Cerebellum (tissue), 4 donors: ENCODE measurements at places on chromosomes 6 and 20. TPM values are rescaled to one million over a fixed set of nuclear protein-coding genes. Genes with fewer than 3 reads are reported as not detected.

MEA1 gene
- 22.4 TPM for total RNA-seq

DNA sequence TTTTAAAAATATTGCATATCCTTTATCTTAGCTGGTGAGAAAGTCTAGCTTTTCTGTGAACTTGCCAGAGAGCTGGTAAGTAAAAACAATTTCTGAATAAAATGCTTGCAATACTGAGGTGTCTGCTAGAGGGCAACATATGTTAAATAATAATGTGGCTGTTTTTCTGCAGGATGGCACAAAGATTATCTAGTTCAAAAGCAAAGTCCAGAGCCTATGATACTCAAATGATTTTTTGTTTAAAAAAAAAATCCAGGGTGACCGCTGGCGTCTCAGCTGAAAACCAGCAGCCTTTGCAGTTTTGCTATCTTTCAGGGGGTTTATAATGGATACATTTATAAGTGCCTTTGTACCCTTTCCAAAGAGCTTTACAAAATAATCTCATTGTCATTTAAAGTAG lies 194.9 kb downstream of the PHACTR1 start:
- DNase-seq: peak; percentile 56

DNA sequence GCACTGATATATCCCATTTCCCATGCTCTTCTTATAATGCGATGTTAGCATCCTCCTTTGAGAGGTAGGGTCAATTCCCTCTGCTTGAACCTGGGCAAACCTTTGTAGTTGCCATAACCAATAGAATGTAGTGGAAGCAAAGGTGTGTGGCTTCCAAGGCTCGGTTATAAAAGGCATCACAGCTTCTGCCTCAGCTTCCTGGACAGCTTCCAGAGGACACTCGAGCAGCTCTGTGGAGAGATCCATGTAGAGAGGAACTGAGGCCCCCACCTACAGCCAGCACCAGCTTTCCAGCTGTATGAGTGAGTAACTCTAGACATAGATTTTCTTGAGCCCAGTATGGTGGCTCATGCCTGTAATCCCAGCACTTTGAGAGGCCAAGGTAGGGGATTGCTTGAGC lies 36.7 kb downstream of the FGD2 start:
- DNase-seq: no peak

ATAT1 gene
- 58.2 TPM for total RNA-seq

DNA sequence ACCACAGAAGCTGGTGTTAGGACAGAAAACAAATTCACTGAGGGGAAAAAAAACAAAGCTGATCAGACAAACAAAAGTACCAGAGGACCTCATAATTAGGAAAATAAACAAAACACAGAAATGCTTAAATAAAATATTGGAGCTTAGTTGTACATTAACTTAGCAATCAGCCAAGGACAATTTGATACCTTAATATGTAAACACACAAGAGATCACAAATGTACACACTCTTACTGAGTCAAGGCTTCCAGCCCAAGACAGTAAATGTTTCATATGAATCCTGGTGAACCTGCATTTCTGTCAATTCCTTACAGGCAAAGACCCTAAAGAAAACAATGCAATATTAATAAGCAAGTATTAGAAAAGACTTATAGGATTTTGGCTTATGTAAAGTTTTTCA lies 62.0 kb upstream of the SPTLC3 start:
- no peak for DNase-seq

CNKSR3 gene
- total RNA-seq: 1.7 TPM

GRCh38 chr6:25450469-25451198 lies 171.5 kb downstream of the CARMIL1 start:
- DNase-seq: no peak

OPRL1 gene
- total RNA-seq: 9.5 TPM

DNA sequence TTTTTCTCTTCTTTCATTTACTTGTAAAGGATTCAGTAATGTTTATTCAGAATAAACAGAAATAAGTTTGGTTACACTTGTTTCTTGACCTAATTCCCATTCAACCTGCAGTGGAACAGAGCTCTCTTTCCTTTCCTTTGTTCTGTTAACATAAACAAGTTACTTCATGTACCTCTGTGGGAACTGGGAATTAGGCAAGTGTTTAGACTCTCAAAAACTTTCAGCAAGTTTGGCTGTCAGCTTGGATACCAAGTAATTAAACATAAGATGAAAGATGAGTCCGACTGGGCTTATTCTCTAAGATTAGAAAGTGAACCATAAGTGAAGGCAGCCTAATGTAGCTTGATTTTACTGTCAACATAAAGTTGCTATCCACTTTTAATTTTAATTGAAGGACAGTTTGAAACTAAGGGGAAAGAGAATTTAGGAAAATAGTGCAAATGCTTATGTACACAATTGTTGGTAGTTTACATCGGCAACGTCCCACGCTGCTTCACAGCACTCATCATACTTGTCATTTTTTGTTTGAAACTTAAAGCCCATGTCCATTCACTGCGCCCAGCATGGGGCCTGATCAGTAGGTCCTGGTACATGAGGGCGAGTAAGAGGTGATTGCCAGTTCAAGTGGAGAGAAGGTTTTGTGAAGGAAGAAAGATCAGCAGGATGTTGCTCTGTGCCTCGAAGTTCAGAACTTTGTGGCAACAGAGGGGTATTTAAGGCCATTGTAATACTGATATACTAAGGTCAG lies 113.0 kb downstream of the PLEKHG1 start:
- DNase-seq: no peak

ENPP4 gene
- total RNA-seq: 30.3 TPM

NEDD9 gene
- total RNA-seq: 9.7 TPM

DNA sequence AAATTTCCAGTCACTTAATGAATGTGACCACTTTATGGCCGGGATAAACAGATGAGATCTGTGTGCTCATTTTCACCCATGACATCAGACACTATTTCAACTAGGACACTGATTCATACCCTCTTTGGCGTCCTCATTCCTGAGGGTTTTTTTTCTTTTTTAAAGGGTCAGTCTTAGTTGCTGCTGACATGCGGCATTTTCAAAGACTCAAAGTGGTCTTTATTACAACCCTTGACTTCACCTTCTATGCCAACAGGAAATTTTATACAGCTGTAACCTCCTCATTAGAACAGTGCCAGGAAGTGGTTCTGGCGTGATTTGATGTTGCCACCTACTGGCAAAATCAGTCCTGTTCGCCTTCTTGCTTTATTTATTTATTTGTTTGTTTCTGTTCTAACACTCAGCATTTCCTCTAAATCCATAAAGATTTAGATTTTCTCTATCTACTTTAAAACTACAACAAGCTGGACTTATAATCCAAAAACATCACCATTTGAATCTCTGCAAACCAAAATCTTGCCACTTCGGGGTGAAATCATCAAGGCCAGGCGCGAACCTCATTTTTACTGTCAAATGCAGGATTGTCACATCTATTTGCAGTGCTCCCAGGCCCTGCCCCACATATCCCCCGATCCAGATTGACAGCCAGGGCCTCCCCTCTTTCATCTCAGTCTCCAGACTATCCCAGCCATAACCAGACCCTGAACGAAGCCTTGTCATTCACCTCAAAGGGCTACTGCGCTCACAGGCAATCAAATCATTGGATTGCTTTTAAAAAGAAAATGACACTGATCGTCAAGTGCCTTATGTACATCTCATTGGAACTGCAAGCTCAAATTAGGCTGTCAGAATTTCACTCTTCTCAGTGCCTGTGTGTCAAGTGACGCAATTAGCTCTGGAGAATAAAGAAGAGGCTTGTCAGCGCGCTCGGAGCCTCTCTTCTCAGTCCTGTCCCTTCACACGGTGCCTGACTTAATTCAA lies 77.5 kb downstream of the C6orf118 start:
- DNase-seq: peak; percentile 58

DNA sequence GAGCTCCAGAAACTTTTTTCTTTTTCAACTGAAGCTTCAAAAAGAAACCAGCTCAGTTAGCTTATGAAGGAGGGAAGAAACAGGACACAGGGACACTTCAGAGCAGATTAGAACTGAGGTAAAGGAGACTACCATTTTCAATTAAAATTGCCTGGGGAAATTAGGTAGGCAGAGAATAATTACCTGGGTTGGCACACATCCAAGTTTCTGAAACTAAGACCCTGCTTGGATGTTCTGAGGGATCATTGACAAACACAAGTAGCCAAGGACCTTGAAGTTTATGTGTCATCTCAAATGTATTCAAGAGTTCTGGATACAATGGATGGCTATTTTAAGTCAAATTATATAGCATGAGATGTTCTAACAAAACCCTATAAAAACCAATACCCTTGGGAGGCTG lies 137.6 kb downstream of the PLCB4 start:
- no peak for DNase-seq

- DNase-seq: no peak
Measured at GRCh38 chr6:4740032-4740431, 36.2 kb upstream of the CDYL start.

- no peak for DNase-seq
Measured at GRCh38 chr6:105336986-105337385, 65.9 kb downstream of the PREP start.

DNA sequence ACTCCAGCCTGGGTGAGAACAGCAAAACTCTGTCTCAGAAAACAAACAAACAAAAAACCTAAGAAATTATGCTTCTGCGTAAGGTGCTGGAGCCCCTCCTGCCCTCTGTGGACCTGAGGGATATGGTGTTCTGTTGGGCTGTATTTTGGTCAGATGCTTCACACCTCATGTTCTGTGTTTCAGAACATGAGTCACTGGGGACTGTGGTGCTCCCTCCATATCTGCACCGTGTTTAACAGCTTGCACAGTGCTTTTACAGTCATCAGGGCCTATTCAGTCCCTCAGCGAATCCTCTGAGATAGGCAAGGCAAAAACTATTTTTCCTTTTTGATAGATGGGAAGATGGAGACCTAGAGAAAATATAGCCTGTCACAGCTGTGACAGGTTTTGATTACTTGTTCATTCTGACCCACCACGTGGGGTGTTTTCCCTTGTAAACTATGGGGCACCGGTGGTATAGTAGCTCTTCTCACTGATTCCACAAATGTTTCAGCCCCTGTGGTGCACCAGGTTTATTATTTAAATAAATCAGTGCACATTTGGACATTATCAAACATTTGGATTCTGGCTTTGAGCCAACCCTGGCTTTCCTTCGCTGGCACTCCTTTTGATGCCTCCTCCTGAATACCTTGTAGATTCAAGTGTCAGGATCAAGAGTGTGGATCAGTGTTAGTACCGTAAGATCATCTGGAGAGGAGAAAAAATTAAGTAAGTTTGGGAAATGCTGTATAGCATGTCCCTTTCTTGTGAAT lies 9.6 kb downstream of the TTPAL start:
- DNase-seq: no peak

CST1 gene
- not detected for total RNA-seq

- DNase-seq: no peak
Measured at GRCh38 chr6:158782432-158783166, 36.6 kb downstream of the EZR start.

HLA-DOB gene
- not detected for total RNA-seq

SLC26A8 gene
- 3.7 TPM for total RNA-seq

GRCh38 chr6:71248878-71249544 lies 39.6 kb upstream of the OGFRL1 start:
- DNase-seq: no peak

- DNase-seq: peak; percentile 66
Measured at GRCh38 chr20:1881240-1881835, 13.9 kb upstream of the SIRPA start.

DNA sequence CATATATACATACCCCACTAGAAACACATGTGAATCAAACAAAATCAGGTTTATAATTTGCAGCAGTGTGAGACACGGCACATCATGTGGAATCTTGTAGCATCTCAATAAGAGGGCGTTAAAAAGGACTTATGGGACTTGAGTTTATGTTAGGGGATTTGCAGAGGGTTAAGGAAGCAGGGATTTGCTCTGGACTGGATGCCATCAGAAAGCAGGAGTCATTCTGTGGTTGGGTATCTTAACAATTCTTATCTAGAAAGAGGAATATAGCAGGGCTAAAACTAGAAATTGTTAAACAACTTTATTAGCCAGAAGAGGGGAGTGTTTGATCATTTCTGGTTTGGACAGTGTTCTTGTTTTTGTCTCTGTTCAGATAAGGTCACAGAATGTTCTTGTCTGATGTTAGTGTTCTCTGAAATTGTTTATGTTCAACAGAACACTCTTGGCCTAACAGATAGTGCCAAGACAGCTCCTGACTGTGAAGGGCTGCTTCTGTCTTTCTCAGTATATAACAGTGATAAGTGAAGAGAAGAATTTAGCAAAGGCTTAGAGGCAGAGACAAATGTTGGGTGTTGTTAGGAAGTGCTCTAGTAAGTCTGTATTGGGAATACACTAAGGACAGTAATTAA lies 39.2 kb downstream of the LIN28B start:
- no peak for DNase-seq

DNA sequence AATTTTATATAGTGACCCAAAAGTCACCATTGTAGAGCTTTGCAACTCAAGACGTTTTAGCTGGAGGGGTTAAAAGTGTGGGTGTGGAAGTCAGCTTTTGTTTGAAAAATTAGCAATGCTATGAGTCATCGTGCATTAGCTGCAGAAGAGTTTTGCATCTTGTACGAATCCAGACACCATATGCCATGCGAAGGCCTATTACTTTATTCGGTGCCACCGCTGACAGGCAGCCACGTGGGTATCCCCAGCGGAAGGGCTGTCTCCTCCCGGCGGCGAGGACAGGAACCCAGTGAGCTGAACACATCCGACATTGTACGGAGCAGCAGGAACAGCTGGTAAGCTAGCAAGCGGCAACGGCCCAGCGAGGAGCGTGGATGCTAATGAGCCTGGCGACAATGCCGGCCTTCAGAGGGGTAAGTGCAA lies 84.4 kb downstream of the INSM1 start:
- peak; percentile 40 for DNase-seq

GRCh38 chr20:56516631-56517030 lies 7.9 kb upstream of the FAM209A start:
- no peak for DNase-seq

DNA sequence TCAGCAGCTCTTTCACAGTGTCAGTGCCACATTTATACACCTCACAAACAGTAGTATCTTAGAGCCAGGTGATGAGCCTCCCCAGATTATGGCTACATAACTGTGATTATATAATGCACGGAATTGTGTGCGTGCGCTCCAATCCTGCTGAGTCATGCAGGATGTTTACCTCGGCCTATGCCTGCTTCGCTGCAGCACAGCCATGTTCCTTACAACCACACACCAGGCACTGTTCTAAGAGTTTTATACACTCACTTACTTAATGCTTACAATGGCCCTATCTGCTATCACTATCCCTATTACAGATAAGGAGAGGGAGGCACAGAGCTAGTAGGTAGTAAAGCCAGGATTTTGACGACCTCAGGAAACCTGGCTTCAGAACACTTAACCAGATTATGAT lies 7.3 kb downstream of the ZKSCAN3 start:
- DNase-seq: no peak

DNA sequence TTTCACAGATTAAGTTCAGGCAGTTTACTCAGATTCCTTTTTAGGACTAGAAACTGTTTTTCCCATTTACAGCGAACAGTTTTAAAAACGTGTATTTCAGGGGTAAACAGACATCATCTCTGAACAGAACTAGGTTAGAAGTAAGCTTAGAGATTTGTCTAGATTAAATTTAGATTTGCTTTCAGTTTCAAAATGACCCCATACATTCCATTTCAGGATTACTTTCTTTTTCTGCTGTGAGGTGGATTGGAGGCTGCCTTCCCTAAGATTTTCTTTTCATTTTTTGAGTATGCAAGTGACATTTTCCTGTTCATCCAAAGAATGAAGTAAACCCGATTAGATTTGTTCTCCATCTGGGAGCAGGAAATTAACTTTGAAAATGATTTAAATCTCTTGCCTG lies 747.2 kb downstream of the KHDRBS2 start:
- DNase-seq: no peak

HLA-DOA gene
- 1.1 TPM for total RNA-seq

- DNase-seq: no peak
Measured at GRCh38 chr6:149043476-149044130, 273.9 kb upstream of the TAB2 start.
